ENCODE measurements at places on chromosomes 3 and 15.

GRCh38 chr3:176521531-176522175 lies 675.6 kb downstream of the TBL1XR1 start:
- DNase-seq: no peak

DNA sequence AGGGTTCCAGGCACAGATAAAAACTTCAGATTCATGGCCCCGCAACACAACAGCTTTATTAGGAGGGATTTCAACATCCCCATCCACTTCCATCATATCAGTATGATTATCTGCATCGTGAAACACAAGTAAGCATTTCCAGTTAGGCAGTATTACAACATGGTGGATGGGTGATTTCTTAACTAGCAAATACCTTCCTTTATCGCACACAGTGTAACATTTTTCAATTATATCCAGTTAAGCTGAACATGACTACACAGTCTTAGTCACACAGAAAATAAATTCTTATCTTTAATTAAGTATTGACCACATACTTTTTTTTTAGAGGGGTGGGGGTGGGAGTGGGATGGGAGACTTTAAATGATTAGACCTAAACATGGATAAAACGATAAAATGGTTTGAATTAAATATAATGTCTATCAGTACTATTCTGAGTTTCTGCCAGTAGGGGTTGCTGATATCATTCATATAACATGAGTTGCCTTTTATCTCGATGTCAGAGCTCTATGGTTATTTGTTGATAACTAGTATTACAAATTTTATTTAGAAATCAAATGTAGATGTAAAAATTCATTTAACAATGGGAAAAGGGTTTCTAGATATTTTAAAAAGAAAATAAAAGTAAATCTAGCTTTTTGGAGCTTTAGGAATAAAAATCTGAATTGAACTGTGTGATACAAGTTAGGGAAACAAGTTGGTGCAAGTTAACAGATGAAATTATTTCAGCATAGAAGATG lies 146.6 kb downstream of the TBL1XR1 start:
- DNase-seq: peak; percentile 41

- DNase-seq: no peak
Observed at GRCh38 chr15:43775411-43775965, 1.3 kb downstream of the ELL3 start.

DNA sequence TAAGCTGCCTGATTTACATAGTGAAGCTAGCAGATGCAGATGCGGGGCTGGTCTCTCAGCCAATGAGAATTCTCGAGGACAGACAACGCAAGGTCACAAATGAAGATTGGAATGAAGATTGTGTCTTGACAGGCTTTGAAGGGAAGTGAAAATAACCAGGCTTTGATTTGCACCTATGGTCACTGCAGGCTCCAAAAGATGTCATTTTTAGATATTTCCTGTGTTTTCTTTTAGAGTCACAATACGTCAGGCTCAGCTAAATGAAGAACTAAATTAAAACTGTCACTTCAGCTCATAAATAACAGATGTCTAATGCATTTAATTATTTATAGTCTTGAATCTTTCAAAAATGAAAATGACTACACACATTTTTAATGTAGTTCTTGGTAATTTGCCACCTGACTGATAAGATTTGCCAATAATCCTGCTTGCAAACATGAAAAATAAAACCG lies 99.5 kb downstream of the SQOR start:
- no peak for DNase-seq

DNA sequence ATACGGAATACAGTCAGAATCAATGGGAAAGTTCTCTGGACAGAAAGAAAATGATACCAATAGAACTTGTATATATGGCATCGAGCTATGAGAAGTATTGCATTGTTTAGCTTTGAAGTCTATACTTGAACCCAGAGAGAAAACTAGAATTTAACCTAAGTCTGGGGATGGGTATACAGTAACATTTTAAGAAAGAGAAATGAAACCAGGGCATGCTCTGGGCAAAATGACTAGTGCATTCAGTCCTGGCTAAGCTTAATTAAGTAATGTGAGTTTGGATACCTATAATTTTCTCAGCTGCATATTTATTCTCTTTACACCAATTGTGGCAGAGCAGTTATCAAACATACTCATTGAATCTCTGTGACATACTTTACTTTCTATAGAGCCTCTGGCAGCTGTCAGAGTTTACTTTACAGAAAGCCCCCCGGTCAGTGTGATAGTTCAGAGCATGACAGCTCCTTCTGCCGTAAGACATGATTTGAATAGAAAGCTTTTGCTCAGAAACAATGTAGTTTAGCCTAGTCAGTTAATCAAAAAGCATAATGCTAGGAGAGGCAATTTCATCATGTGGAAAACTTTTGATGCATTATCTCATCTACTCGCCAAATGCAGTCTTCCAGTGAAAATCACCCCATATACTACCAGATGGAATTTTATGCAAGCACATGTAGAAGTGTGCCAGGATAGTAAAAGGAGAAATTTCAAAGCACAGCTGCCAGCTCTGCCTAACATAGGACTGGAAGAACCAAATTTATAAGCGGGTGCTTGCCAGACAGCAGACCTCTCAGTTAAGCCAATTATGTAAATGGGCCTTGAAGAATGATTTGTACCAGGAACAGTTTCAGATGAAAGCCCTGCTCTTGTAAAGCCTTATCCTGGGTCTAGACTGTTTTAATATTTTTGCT lies 40.7 kb downstream of the OXSM start:
- no peak for DNase-seq

GRCh38 chr3:79018671-79019136 lies 749.1 kb downstream of the ROBO1 start:
- no peak for DNase-seq

- DNase-seq: no peak
Observed at GRCh38 chr3:132262956-132263355, 54.3 kb upstream of the ACP3 start.

DNA sequence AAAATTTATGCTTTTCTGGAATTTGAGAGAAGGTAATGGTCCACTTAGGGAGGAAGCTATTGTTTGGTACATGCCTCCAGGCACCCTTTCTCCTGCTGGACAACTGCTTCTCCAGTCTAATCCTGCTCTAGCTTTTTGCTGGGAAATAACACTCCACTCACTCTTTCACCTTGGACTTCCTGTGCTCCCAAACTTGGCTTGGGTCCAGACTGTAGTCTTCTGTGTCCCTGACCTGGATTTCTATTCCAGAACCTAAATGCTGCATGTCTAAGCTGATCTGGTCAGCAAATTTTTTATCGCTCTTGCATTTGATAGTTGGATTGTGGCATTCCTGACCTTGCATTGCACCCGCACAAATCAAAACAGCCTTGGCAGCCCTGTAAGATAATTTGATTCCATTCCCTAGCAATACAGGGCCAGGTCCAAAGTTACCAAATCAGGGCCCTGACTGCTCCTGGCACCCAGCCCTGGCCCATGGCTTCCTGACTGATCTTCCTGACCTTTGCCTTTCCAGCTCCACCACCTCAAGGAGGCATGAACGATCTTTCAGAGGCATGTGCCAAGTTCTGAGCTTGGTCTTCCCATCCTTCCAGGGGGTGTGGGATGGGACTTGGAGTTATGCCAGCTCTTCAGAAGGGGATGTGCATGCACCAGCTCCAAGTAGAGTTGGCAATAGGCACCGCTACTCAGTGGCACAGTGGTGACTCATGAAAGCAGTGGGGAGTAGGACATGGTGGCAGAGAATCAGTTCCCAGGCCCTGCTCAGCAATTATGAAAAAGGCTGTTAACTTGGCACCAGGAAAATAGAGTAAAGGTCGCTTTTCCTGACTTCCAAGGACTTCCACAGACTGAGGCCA lies 43.9 kb upstream of the GOLGA8J start:
- no peak for DNase-seq

- DNase-seq: no peak
Observed at GRCh38 chr3:165211721-165212120, 15.5 kb upstream of the SLITRK3 start.

DNA sequence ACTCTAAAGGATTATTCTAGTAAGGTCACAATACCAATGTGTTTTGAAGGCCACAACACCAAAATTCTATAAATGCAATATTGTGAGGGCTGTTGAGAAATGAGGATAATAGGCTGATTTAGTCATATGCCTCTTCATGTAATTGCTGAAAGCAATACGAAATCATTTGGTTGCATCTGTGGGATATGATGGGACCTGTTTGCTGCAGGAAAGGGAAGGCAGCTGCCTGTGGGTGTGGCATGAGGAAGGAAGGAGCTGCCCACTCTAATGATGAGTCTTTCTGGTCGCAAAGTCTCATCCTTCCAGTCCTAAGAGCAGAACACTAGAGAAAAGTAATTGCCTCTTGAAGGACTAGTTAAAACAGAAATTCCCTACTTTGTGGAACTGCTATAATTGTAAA lies 245.3 kb upstream of the ZPLD1 start:
- no peak for DNase-seq

- DNase-seq: peak; percentile 30
Observed at GRCh38 chr3:33645060-33645647, 72.9 kb downstream of the CLASP2 start.

- DNase-seq: no peak
Observed at GRCh38 chr3:49793486-49794085, 6.1 kb downstream of the CDHR4 start.

DNA sequence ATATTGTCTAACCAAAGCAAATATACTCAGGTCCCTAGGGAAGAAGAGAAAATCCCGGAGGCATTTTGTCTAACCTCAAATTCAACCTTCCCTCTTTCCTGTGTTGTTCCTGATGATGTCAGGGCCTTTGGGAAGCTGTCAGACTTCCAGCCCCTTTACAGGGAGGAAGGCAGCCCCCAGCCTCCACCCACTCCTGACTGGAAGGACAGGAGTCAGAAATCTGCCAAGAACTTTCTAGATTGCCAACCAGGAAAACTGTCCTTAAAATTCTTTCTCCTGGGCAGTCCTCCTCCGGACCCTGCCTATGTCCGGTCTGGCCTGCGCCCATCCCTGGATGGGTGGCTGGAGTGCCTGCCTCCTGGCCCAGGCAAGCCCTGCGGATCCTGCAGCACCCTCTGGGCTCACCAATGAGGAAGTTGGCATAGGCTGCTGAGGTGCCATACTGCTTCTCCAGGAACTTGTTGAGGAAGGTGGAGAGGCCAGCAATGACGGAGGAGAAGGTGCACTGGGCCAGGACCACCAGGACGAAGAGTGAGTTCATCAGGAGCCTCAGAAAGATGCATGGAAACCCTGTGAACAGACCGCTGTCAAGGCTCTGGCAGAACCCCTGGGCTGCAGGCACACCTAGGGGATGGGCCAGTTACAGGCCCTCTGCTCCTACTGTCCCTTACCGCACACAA lies 52.6 kb upstream of the RAB6B start:
- DNase-seq: no peak

GRCh38 chr3:13176445-13176844 lies 103.2 kb upstream of the IQSEC1 start:
- DNase-seq: no peak

DNA sequence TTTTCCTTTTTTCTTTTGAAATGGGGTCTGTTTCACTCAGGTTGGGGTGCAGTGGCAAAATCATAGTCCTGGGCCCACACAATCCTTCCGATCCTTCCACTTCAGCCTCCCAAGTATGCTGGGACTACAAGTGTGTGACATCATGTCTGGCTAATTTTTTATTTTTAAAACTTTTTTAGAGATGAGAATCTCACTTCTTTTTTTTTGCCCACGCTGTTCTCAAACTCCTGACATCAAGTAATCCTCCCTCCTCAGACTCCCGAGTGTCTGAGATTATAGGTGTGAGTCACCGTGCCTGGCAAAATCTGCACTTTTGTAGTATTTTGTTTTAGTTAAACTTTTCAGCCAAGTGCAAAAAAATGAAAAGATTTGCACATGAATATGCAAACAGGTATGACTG lies 171.0 kb downstream of the FNDC3B start:
- DNase-seq: no peak

DNA sequence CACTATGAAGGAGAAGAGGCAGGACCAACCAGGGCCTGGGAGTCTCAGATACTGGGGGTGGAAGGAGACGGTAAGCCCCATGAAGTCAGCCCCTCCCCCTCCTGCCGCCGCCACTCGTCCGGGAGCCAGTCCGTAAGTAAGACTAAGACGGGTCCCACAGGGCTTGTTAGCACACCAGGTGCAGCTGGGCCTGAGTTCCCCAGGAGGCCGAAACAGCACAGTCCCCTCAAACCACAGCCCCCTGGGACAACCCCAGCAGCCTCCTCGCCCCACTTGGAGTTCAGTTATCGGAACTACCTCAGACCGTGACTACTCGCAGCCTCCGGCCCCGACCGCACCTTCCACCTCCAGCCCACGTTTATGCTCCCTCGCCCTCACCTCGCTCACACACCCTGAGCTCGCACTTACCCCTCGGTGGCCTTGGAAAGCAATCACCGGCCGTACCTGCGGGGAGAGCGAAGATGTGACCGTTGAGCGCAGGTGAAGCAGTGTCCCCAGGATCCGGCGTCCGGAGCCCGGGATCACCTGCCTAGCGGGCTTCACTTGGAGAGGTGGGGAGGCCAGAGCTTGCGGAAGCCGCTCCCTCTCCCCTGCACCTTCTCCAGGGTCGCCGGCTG lies 557 bp downstream of the ELL3 start:
- DNase-seq: no peak

All from CD4-positive, alpha-beta T cell treated with Interleukin-6 at 100 ng/mL for 8 hours (primary cell).